EL (cell line): ENCODE measurements at places on chromosomes 12 and 14.

- DNase-seq: no peak
Observed at GRCh38 chr12:46509135-46509534, 136.6 kb upstream of the SLC38A2 start.

DNA sequence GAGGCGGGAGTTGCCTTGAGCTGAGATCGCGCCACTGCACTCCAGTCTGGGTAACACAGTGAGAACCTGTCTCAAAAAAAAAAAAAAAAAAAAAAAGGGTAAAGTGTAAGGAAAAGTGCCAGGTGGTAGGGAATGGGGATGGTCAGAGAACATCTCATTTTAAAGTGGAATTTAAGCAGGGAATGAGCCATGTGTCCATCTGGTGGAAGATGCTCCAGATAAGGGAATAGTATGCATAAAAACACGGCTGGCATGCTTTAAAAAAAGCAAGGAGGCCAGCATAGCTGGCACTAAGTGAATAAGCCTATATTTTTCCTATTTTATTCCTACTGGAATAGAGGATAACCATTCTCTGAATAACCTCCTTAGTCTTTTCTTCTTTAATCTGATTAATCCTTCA lies 33.7 kb downstream of the FAM186A start:
- DNase-seq: no peak

- no peak for DNase-seq
Observed at GRCh38 chr14:50823762-50824636, 7.0 kb downstream of the NIN start.

DNA sequence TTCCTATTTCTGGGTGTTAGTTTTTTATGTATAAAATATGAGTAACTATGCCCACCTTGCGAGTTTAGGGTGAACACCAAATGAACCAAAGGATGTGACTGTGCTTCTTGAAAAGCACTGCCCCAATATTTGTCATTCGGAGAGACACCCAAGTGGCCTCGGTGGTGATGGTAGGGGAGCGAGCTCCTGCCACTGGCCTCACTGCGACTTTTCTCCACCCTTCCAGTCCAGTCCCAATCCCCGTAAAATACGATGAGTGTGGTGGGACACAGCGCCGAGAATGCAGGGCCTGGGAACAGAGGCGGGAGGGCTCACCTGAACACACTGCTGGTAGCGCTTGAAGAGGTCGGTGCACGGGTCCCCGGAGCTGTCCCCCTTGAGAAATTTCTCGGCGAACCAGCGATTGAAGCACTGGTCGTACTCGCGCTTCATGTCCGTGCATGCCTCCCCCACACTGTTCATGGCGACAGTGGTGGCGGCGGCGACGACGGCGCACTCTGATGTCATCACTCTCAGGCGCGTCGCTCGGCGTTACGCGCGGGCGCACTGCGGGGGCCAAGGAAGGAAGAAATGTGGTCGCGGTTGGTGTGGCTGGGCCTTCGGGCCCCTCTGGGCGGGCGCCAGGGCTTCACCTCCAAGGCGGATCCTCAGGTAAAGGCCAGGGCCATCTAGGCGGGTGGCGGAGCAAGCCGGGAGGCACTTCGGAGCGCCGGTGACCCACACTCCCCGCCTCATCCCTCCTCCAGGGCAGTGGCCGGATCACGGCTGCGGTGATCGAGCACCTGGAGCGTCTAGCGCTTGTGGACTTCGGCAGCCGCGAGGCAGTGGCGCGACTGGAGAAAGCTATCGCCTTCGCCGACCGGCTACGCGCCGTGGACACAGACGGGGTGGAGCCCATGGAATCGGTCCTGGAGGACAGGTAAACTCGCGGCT lies at the start of the genes GATC and TRIAP1:
Gene GATC (plus strand): TSS at position 534 of the 933 bp plus-strand sequence. CDS start 37 bp downstream, at position 571.
Gene TRIAP1 (minus strand): TSS at position 474 of the 933 bp plus-strand sequence. CDS start 12 bp downstream, at position 462.
- peak; percentile 80 for DNase-seq

DNA sequence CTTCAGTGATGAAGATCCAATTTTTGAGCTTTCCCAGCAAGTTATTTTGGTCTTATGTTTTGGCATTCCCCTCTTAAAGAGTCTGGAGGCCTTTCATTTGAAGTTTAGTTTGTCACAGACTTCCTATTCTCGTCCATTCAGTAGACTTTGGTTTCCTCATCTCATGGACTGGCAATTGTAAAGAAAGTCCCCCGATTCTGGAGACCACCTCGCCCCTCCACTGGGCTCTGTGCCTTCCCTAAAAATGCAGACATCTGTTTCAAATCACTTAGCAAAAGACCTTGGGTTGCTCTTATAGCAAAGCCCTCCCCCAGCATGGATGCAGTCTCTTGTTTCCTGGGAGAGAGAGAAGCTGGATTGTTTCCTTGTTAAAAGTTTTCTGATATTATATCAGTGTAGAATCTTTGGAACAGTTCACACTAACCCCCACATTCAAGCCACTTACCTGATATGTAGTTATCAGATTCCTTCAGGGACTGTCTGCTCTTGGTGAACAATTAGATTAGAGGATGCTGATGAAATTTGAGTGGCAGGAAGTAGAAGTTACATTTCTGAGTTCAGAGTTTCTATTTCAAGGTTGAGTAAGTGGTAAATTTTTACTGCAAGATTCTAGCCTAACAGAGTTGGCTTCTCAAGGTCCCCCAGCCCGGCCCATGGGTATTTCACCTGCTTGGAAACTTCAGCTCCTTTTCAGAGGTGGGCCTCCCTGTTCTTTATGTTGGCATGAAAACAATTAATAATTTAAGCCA lies 56.3 kb downstream of the PLXNC1 start:
- no peak for DNase-seq

- DNase-seq: no peak
Observed at GRCh38 chr14:105494606-105494929, 3.5 kb downstream of the TEDC1 start.

GRCh38 chr12:4388032-4388431 lies 8.5 kb upstream of the FGF23 start:
- DNase-seq: no peak

DNA sequence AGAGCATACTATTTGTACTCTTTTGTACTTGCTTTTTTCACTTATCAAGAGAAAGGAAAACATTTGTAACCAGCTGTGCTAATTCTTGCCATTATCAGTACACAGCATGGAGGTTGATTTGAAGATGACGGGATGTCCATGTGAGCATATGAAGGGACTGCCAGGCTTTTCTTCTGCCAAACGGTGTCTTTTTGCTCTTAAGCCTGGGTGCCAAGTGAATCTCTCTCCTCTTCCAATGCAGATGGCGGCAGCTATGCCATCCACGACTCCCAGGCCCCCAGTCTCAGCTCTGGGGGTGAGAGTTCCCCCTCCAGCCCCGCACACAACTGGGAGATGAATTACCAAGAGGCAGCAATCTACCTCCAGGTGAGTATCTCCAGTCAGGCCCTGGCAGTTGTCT lies 38.9 kb downstream of the TPCN1 start:
- DNase-seq: no peak

DNA sequence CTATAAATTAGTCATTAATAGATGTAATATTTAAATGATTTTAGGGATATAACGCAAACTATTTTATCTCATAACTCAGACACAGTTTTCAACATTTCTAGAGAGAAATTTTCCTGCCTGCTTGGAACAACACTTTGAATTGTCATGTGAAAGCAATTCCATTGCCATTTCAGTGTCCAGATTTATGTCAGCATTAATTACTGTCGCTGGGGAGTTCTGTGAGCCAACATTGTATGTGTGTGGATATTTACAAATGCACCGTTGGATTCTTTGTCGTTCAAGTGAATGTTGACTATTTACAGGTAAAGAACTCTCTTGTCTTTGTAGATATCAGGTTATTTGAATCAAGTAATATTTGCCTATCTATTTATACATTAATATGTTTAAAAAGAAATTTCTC lies 465.3 kb upstream of the RGS6 start:
- DNase-seq: no peak

DNA sequence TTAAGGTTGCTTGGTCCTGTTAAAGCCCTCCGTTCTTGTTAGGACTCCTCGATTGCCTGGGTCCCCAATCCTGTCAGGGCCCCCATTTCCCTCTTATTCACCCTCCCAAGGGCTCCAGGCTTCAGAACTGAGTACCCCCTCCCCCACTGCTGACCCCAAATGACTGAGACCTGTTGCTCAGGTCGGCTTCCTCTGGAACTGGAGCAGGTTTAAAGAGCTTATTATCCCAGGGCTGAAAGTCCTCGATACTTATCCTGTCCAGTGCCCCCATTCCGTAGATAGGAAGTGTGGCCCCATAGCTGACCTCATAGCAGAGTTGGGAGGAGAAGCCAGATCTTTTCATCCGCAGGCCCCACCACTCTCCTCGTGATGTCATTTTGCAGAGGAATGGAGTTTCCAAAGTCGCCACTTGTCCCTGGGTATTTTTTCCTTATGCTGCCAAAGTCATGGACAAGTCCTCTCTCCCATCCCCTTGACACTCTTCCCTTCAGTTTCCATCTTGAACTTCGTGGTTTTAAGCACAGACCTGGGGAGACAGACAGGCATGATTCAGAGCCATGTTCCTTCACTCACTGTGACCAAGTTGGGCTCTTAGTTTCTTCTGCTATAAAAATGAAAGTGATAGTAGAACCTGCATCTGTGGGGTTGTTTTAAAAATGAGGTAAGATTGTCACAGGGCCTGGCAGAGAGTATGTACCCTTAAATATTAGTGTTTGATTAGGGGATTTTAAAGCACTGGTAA lies 1.2 kb downstream of the USP30 start:
- peak; percentile 18 for DNase-seq

DNA sequence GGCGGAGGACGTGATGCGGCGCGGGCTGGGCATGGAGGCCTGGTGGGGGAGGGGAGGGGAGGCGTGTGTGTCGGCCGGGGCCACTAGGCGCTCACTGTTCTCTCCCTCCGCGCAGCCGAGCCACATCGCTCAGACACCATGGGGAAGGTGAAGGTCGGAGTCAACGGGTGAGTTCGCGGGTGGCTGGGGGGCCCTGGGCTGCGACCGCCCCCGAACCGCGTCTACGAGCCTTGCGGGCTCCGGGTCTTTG lies 303 bp downstream of the GAPDH start:
- no peak for DNase-seq

- no peak for DNase-seq
Observed at GRCh38 chr12:86735072-86735471, 478.9 kb upstream of the MGAT4C start.

DNA sequence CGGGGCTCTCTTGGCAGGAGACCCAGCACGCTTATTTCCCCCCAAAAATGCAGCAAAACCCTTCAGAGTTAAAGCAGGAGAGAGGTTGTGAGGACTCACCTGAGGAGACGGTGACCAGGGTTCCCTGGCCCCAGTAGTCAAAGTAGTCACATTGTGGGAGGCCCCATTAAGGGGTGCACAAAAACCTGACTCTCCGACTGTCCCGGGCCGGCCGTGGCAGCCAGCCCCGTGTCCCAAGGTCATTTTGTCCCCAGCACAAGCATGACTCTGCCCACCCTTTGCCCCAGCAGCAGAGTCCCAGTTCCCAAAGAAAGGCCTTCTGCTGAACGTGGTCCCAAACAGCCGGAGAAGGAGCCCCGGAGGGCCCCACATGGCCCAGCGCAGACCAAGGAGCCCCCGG lies 337.7 kb downstream of the TMEM121 start:
- DNase-seq: no peak

DNA sequence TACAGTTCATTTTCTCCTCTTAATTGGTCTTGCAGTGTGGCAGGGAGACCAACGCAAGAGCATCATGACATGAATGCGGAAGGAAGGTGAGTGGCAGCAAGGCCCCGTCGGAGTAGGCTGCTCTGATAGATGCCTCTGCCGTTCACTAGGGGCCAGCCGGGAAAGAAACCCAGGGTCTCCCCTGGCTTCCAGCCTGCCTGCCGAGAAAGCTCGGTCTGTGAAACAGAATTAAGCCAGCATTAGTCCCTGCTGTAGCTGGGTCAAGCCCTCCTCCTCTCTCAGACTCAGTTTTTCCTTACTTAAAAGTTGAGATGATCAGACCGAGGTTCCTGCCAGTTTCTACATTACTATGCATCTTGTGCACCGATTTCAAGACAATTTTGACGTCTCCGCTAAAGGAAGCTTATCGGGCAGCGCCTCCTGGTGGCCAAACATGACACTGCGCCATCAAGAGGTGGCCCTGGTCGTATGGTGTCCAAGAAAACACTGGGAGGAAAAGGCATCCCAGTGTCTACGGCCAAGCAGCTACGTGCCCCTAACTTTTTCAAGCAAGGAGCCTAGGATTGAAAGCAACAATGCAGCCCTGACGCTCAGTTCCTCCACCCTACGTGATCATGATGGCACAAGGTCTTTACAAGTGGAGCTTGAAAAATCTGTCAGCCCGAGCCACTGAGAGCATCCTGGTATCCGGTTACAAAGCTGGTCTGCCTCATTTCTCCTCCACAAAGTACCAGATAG lies 131.6 kb downstream of the KSR2 start:
- peak; percentile 76 for DNase-seq

DNA sequence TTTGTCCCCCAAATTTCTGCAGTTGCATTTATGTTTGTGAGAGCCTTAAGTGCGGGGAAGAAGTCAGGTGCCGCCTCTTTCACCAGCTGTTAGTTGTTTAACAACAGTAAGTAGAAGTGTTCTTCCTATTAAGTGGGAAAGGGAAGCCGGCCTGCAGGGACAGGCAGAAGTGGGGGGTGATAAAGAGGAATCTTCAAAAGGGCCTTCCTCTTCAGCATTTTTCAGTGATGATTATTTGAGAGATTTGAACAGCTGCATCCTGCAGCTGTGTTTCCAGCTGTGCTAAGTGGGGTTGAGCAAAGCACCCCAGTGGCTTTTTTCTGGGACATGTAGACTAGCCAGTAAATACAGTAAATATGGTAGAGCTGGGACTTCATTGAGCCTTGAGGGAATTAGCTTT lies 32.1 kb upstream of the SLC38A1 start:
- peak; percentile 9 for DNase-seq

DNA sequence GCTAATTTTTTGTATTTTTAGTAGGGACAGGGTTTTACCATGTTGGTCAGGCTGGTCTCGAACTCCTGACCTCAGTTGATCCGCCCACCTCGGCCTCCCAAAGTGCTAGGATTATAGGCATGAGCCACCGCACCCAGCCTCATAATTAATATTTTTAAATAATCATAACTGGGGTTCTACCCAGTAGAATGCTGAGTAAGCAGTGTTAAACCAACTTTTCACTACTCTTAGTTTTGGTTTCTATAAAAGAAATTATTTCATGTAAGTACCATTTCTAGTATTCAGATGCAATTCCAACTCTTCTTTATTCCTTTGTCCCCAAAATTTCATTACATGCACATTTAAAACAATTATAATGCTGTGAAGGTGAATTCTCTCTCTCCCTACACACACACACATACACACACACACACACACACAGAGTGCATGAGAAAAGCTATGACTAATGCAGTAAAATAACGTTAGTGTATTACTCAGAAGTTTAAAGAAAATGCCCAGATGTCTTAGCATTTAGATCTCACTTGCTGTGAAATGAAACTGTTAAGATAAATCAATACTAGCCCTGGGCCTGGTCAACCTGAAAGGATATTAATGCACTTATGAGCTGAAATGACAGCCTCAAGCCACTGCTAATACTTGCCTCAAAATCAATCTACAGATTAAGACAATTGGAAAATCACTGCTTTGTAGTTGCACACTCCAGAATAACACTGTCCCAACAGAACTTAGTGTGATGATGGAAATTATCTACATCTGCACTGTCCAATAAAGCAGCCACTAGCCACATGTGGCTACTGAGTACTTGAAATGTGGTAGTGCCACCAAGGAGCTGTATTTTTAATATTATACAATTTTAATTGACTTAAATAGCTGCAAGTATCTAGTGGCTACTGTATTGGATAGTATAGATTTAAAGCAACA lies 36.0 kb downstream of the PTPN21 start:
- peak; percentile 66 for DNase-seq
